Stimulated activated CD4-positive, alpha-beta T cell treated with anti-CD3 and anti-CD28 coated beads, Interleukin-1b, Interleukin-23, amount 100 ng/mL, for 48 hours (primary cell): ENCODE measurements at places on chromosomes 6 and 20.

GRCh38 chr6:14703586-14703985, 542.3 kb upstream of the JARID2 start:
- DNase-seq = no peak

GRCh38 chr20:19889011-19889953, 127.9 kb upstream of the NAA20 start:
- DNase-seq = no peak

- no peak for DNase-seq
Observed at GRCh38 chr6:48111575-48111974, 578 bp upstream of the PTCHD4 start.

GRCh38 chr6:85537055-85537494, 56.6 kb downstream of the SNX14 start:
- no peak for DNase-seq

DNA sequence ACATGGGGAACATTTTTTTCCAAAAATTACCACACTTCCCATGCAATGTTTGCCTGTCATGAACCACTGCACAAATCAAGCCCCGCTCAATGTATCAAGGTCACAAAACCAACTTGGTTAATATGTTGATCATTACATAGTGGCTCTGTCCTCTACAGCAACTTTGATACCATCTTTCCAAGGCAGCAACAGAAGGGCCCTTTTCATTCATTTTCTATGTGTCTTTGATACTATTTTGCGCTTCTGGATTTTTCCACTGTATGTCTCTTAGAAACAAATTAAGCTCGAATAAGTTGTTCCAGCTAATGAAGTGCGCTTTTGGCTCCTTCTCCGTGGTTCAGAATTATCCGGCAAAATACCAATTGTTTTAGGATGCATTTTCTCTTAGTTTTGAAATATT, 1.5 kb downstream of the ZHX3 start:
- no peak for DNase-seq
